ENCODE measurements at places on chromosomes 7 and 10.

- no peak for DNase-seq
These were observed 992 bp upstream of the KIFBP start for GRCh38 chr10:68987611-68988010.

- no peak for DNase-seq
These were observed 12.6 kb downstream of the GHRHR start for GRCh38 chr7:30976381-30976780.

DNA sequence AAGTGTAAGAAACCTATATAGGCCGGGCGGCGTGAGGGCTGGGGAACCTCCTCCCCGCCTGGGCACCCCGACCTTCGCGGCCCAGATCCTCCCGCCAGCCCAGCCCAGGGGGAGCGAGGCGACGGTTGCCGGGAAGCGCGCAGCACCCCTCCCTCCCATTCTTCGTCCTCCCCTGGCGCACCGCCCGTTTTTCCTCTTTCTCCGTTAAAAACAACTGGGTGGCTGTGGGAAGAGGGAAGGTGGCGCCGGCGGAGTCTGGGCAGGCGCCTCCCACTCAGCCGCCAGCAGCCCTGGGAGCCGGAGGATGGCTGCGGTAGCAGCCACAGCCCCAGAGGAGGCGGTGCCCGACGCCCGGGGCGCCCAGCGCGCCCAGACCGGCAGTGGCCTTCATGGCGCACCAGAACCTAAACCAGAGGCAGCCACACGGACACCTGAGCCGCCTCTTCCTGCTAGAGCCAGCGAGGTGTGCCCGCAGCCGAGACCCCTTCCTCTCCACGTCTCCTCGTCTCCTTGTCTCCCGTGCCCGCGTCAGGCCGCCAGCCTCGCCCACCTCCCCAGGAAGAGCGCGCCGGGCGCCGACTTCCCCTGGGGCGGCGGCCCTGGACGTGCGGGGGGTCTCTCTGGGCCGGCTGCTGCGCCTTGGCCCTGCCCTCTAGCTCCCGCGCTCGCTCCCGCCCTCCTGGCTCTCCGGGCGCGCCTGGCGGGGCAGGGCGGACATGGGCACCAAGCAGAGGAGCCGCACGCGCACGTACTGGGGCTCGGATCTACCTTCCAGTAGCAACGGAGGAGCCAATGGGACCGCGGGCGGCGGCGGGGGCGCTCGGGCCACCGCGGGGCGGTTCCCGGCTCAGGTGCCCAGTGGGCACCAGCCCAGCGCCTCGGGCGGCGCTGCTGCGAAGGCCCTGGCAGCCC is 32.8 kb upstream of the SFTPD start:
- DNase-seq = peak; percentile 22

DNA sequence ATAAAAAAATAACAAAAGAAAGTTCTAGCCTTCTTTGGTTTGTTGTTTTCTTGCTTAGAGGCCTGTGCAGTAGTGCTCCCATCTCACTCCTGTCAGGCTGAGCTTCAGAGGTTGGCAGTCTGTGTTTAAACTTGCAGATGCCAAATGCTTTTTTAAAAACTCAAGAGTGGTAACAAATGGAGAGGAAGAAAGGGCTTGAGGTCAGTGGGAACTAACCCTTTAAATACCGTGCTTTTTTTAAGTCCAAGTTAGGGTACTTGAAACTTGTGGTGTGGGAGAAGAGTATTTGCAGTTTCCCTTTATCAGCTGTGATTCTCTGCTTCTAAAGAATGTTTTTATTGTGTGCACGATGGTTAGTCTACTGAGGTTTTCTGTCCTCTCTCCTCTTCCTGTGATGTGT is 29.4 kb downstream of the ZRANB1 start:
- DNase-seq = no peak

DNA sequence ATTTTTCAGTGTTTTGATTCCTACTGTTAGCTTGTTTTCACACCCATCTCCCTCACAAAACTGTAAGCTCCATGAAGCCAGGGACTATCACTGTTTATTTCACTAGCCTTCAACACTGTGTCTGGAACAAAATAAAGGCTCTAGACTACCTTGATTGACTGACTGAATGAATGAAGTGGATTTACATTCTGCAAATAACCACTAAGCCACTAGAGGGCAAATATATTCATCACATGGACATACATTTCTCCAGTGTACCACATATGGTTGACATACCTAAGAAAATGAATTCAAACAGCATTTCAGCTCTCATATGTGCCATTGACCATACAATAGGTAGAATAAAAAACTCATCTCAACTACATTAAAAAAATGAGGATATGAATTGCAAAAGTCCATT is 185.9 kb downstream of the RAB11FIP2 start:
- peak; percentile 32 for DNase-seq

GRCh38 chr10:59234816-59235429 is 58.5 kb downstream of the PHYHIPL start:
- DNase-seq = no peak

DNA sequence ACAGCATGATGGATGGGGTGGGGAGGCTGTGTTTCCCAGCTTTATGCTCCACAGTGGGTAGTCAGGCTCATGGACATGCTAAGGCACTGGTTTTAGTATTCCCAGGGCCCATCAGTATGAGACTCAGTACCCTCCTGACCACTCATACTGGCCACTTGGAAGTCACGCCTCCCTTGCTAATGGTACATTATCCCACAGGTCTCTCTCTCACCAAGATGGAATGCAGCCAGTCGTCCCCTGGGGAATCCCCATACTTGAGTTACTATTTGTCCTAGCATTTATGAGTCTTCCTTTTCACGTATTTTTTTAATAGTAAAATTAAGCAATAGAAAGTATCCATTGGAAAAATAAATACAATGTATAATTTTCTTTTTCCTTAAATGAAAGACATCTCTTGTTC is 80.6 kb upstream of the TBX20 start:
- no peak for DNase-seq

- DNase-seq = no peak
These were observed 175.6 kb downstream of the TCF7L2 start for GRCh38 chr10:113125612-113126011.

DNA sequence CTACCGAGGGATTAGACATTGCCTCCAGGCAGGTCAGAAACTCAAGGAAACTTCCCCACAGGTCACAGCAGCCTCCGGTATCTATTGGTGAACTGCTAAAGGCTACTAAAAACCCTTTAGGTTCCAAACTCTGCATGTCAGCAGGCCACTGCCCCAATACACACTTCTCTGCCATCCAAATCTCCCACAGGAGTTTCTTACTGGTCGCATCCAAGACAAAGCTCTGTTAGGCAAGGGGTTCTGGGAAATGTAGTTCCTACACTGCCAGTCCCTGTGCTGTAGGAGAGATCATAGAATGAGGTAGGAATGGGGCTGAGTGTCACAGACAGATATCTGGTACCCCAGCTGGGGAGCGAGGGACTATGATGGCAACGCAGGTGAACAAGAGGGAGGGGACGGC is 757.0 kb upstream of the C7orf33 start:
- DNase-seq = no peak

GRCh38 chr7:587767-588166 is 68.1 kb upstream of the PDGFA start:
- DNase-seq = no peak

- no peak for DNase-seq
These were observed 46.4 kb upstream of the SAMD8 start for GRCh38 chr10:75065076-75065475.

DNA sequence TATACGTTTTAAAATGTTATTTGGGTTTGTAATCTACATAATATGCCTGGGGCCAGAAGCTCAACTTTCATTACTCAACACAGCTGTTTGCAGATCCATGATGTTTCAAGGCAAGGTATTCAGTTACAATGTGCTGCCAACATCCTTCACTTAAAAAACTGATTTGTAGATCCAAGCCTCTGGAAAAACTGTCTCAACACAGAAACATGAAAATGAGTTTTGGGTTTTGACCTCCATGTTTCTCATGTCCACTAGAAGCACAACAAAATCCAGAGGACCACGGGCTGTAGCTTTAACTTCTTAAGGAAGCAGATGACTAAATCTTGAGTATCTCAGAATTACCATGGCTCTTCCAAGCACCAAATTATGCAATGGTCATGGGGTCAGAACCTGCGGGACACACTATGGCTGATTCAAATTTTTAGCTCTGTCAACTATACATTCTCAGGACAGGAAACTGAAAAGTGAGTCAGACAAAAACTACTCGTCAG is 247.1 kb upstream of the GRB10 start:
- DNase-seq = no peak

DNA sequence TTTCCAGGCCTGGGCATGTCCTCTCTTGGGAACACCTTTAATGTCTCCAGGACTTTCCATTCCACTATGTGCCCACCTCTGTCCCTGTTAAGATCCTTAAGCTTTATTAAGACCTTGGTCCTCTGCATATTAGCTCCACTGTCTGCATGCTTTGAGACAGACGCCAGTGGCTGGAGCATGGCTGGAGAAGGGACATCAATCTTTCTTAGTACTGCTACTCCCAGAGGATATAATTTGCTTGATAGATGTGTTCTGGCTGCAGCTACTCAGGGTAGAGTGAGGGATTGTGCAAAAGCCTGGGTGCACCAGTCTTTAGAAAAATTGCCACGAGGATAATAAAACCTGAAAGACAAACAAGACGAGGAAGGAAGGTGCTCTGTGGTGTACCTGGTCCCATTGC is 42.9 kb downstream of the PLPP4 start:
- DNase-seq = no peak

- peak; percentile 43 for DNase-seq
These were observed 112.8 kb downstream of the CDK14 start for GRCh38 chr7:90708841-90709317.

- DNase-seq = no peak
These were observed 49.8 kb downstream of the CNOT4 start for GRCh38 chr7:135459951-135460567.

DNA sequence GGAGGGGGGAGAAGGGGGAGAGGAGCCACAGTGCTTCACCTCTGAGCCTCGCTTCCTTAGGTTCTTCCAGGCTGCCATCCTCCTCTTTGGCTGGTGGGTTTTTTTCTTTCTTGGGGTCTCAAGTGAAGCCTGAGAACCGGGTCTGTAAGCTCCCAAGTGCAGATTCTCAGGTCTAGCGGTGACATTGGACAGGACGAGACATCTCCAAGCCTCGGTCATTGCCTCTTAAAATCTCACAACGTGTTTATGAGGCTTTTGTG is 817 bp upstream of the IL15RA start:
- DNase-seq = no peak

DNA sequence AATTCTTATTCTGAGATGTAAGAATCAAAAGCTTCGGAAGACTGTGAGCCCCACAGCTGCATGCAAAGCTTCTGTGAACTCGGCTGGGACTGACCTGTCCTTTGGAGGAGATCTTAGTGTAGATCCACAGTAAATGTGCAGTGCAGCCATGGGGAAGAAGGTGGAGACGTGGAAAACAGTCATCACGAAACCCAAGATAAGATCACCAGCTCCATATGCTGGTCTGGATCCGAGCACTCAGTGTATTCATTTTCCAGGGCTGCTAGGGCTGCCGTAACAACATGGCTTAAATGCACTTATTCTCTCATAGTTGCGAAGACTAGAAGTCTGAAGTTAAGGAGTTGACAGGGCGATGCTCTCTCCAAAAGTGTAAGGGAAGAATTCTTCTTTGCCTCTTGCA is 143.0 kb upstream of the TCF7L2 start:
- no peak for DNase-seq

DNA sequence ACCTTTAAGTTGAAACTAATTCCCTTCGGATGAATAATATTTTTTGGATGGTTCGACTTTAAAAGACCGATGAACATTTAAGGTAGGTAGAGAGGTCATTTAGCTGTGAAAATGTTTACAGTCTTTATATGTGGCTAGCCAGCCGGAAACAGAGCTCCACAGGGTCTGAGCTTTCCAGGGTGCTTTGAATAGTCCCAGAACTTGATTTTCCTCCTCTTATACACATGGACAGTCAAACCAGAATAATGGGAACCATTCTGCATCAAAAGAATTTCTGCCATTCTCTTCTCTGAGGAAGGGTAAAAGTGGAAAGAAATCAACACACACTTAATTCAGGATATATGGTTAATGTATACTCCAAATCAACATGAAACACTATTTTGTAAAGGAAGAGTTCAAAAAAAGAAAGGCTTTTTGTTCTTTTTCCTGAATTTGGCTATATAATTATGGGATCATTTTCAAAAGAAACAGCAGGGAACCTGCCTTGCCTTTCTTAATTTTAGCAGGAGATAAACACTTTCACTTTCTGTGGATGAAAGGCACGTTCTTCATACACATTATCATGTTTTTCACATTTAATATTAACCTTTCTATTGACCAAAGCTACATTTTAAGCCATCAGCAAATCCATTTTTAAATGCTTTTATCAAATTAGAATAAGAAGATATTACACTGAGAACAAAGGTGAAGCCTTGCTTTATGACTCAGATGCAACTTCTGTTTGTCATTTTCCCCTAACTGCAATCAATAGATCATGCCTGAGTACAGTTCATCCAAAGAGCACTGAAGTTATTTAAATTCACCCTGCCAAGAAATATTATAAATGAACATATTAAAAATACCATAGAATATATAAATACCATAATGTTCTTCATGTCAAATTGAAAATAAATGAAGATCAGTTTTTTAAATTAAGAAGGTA is 307.3 kb downstream of the THSD7A start:
- no peak for DNase-seq

GRCh38 chr7:38427279-38427955 is 154.0 kb upstream of the TARP start:
- DNase-seq = no peak

GRCh38 chr7:92133737-92134270 is 473 bp downstream of the CYP51A1 start:
- DNase-seq = peak; percentile 59

DNA sequence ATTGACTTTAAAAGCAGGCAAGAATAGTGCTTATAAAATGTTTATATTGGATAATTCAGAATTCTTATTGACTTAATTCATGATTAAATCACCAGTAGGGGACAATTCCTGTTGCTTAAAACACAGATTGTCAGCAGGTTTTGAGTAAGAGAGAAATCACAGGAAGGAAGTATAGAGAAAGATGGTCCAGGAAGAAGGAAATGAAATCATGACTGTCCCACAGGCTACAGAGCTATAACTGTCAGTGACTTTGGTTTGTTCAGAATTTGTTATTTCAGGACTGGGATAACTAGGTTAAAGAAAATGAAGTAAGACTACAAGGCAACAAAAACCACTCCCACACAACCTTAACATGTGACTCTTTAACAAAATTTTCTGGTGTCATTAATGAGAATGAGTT is 6.8 kb downstream of the GNGT1 start:
- DNase-seq = no peak

DNA sequence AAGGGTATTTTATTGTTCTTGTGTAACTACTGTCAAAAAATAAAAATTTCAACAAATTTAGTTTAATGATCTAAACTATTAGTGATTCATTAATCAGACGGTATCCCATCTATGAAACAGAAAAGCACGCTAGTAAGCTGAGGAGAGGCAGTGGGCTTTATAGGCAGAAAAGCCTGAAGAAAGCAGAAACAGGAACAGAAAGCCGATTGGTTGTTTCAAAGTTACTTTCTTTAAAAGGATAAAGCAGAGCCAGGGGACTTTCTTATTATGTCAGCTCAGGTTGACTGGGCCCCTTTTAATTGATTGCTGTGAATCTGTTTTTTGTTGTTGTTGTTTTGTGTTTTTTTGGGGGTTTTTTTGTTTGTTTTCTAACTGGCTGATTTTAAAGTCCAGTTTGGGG is 105.5 kb downstream of the TES start:
- DNase-seq = peak; percentile 15

GRCh38 chr10:497898-498451 is 191.5 kb downstream of the DIP2C start:
- DNase-seq = no peak

GRCh38 chr10:48765039-48765438 is 80.4 kb downstream of the WDFY4 start:
- DNase-seq = peak; percentile 52

- no peak for DNase-seq
These were observed 123.1 kb upstream of the HPS1 start for GRCh38 chr10:98569853-98570252.

GRCh38 chr7:76220185-76221057 is 18.7 kb downstream of the SRRM3 start:
- no peak for DNase-seq

Data from GM20000 (cell line).